Activated T-helper 9 cell treated with anti-CD3 and anti-CD28 coated beads, Interleukin-2, amount 50 U/mL, for 16 hours (primary cell): ENCODE measurements at places on chromosomes 16 and 17.

DNA sequence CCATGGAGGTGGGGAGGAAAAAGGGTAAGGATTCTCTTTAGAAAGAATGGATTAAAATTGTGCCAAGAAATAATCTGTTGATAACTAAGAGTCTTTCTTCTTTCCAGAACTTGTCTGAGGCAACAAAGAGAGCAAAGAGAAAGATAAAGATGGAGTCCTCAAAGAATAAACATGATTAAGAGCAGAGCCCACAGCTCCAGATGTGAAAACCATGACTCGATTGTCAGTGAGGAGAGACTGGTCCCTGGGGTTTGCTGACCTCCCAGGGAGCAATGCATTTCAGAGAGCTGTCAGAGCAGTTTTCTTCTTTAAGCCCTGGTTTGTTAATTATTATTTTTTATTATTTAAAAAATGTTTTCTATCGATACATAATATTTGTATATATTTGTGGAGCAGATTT is 74.6 kb downstream of the TMEM100 start:
- DNase-seq: no peak

DNA sequence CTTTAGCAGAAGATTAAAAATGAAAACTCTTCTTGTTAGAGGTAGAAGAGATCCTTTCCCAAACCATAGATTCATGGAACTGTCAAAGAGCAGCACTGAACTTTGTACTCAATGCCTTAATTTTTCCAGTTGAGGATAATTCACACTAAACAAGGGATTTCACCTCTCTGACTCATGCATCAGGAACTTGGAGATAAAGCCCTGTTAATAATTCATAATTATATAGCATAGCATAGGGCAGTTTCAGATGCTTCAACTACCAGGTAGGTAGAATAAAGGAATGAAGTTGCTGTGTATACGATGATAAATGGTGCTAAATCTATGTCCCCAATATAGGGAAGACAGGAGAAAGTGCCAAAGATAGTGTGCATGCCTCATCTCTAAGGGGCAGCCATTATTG is 450.4 kb downstream of the MAF start:
- no peak for DNase-seq

DNA sequence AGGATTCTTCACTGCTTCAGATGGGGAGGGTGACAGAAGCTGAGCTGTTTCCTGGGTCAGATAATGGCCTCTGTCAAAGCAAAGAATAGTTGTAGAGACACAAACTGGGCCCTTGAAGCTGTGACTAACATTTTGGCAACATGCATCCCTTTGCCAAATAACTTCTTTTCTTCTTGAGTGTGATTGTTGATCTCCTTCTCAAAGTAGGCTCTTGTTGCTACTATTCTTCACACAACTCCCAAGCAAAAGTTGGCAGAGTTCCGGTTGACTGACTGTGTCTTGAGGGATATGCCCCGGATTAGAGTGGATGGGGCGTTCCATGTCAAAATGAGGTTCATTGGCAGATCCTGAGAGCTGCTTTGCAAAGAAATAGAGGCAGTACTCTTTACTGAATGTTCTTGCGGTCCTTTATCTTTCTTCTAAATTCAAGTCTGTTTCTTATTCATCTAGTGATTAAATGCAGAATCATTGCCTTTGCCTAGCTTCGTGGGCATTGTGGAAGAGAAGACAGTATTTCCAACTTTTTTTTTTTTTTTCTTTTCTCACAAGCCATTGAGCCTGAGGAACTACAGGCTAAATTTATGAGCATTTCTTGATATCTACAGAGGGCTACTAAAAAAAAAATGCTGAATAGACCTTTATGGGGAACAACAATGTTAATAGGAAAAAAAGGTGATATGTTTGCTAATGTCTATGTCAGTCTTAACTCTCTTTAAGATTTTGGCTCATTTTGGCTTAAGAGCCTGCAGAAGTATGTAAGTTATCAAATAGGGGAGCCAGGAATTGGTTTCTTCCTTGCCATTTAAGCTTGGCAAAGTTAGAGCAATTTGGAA is 5.8 kb downstream of the WIPF2 start:
- no peak for DNase-seq

DNA sequence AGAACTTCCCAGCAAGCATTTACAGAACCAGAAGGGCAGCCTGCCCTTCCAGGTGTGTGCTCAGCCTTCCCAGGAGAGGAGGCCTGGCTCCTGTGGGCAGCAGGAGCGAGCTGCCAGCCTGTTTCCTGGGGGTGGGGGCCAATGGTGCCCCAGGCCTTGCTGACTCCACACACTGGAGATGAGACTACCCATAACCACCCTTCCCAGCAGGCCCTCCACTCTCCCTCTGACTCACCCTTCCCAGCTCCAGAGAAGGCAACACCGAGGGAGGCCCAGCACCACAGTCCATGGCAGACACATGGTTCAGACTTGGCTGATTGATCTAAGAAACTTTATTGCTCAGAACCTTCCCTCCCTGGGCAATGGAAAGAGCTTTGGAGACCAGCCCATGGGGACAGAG is 1.8 kb upstream of the PRSS53 start:
- DNase-seq: no peak

GRCh38 chr17:81940538-81941483 is 3.7 kb upstream of the PYCR1 start:
- no peak for DNase-seq

- peak; percentile 67 for DNase-seq
Measured at GRCh38 chr17:74957935-74958740, 14.4 kb downstream of the HID1 start.

- DNase-seq: no peak
Measured at GRCh38 chr16:83269048-83269447, 538.7 kb upstream of the HSBP1 start.

DNA sequence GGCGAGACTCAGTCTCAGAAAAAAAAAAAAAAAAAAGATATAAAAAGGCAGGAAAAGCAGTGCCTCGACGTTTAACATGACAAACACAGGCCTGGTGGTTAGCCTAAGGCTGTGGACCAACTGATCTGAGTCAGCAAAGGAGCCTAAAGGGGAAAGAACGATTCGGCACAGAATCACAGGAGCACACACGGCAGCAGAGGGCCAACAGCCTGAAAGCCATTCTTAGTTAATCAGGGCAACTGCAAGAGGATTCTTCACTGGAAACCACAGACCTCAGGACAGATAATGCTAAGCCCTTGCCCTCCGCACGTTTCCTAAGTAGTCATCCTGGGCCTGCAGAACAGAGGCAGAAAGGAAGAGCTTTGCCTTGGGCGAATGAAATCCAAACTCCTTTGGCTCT is 14.7 kb downstream of the TMEM11 start:
- no peak for DNase-seq

DNA sequence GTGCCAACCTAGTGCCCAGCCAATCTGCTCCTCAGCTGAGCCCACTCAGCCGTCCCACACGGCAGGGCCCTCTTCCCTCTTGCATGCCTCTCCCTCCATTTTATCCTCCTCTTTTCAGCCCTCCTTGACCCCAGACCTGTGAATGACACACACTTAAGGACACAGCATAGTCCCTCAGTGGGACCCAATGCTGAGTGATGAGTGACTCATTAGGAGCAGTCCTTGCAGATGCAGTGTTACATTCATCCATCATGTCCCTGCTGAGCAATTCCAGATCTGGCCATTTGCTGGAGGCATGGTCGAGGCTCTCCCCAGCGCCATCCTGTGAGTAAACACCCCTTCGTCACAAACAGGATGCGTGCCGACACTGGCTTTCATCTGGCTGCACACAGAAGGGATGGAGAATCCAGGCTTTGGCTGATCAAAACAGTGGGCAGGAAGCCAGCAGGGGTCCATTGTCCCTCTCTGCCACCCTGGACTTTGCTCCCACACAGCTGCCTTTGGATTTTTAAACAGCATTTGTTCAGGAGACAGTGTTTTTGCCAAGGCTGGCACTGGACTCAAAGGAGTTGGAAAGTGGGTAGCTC is 122.6 kb downstream of the AXIN2 start:
- DNase-seq: no peak

DNA sequence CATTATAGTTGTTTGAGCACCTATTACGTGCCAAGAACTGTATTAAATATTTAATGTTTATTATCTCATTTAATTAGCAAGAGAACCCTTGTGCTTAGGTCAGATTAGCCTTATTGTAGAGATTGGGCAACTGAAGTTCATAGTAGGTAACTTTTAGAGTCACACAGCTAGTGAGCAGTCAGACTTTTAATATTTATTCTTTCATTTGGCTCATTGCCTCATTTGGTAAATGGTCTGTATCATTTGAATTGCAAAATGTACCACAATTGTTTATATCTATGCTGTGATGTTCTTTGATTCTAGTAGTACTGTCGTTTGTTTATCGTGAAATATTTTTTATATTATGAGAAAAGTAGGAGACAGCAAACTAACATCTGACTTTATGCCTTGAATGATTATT is 7.6 kb downstream of the CLTC start:
- no peak for DNase-seq

- no peak for DNase-seq
Measured at GRCh38 chr16:75280331-75280804, 28.9 kb upstream of the BCAR1 start.

DNA sequence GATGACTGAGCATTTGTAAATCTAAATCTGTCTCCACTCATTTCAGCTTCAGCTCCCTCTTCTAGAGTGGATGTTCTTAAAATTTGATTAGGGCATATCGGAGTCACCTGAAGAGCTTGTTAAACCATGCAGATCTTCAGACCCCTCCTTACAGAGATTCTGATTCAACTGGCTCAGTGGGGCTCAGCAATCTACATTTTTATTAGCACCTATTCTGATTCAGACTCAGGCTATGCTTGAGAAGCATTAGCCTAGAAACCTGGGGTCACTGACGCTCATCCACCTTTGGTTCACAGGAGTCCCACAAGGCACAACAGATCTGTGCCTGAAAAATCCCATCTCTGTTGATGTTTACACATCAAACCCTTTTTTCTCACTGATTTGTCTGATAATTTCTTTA is 365.6 kb downstream of the GRIN2A start:
- no peak for DNase-seq

DNA sequence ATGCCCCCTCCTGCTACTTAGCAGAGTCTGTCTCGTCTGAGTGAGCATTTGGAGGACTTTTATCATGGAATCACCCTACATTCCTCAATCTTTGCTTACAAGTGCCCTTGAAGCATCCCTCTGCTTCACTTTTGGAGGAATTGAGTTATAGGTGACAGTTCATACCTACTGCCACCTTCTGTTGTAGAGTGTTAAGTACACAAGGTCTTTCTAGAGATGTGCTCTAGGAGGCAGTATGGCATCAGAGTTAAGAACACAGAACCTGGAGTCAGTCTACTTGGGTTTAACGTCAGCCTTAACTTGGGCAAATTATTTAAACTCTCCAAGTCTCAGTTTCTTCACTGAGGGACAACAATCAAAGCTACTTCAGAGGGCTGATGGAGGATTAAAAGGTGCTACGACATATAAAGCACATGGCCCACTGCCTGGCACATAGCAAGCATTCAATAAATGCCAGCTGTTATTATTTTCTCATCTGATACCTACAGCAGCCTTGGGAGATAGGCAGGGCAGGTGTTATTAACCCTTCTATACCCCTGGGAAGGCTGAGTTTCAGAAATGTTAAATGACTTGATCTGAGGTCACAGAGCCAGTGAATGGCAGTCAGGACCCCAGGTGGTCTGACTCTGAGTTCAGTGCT is 62.2 kb downstream of the UTP18 start:
- DNase-seq: no peak

GRCh38 chr17:7328840-7329373 is at the start of gene NEURL4:
Gene NEURL4 (minus strand): TSS chr17:7329335. CDS start chr17:7329312, 23 bp downstream.
- DNase-seq: no peak

GRCh38 chr17:71203953-71204352 is 916.9 kb upstream of the SOX9 start:
- DNase-seq: no peak

DNA sequence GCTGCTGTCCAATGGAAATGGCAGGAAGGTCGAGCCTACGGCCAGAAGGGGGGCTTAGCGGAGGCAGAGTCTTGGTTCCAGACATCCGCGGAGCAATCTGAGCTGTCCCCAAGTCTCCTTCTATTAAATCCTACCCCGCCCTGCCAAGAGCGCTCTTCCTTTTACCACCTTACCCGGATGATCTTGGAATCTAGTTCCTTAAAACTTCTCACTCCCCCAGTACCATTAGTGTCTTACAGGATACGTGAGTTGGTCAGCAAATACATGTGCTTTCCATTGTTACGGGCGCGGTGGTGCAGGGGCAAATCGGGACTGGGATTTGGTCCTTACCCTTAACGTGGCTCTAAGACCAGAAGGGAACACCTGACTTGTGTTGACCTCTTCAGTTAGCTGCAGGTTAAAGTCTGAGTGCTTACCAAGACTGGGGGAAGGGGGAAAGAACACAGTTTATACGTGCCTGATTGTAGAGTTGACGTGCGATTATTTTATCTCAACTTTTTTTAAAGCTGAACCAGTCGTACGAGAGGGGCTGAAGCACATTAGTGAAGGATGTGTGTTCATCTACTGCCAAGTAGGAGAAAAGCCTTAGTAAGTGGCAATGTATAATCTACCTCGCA is 495 bp downstream of the TXNDC17 start:
- DNase-seq: no peak

- no peak for DNase-seq
Measured at GRCh38 chr16:15847611-15848175, 9.1 kb downstream of the MYH11 start.

DNA sequence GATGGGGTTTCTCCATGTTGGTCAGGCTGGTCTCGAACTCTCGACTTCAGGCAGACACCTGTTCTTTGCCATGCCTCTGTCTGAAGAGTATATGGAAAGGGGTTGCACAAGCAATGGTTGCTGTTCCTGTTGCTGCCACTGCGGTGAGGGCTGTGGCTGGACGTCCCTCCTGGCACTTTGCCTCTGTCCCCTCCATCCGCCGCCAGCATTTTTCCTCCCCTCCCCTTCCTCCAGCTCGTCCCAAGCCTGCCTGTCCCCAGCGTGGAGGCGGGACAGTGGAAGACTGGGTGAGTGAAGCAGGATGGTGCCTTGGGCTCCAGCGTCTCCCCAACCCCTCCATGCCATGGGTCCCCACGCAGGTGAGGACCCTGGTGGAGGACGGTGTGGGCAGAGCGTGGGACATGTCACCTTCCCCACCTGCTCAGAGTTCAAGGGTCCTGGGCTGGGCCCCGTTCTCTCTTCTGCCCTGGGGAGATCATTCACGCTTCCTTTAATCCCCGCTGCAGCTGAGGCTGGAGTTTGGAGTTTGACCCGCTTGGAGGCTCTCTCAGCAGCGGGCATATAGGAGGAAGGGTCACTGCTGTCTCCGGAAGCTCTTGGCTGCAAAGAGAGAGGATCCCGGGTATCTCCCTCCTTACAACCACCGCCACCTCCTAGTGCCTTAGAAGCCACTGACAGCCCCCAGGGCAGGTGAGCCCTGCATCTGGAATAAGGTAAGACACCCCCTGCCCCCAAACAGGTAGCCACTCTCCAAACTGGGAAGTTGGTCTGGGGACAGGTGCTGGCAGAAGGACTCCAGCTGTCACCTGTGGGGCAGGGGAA is at the start of gene SLC5A11:
TSS of gene SLC5A11 (plus strand) at position 238 of the 822 bp plus-strand sequence. CDS start 12,681 bp downstream, outside the sequence.
- no peak for DNase-seq

DNA sequence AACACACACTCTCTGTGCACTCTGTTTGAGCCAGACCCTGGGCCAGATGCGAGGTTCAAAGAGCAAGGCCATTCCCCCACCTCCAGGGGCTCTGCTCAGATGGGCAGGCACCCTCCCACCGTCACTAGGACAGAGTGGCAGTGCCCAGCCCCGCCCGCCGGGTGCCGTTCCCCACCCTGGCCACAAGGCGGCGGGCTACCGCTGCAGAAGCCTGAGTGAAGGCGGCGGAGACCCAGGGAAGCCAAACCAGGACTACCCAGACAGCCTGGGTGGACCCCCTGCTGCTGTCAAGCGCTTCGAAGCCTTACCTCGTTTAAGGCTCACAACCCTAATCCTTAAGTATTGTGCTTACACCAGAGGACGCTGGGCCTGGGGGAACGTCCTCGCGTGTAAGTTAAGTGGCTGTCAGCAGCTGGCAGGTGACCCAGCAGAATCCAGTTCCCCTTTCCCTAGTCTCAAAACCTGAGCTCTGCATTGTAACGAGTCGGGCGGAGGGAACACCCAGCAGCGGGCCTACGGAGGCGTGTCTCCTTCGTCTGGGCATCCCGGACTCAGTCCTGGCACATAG is 4.5 kb downstream of the ARHGAP27 start:
- peak; percentile 73 for DNase-seq
